ENCODE measurements at places on chromosomes 7 and 10.

DNA sequence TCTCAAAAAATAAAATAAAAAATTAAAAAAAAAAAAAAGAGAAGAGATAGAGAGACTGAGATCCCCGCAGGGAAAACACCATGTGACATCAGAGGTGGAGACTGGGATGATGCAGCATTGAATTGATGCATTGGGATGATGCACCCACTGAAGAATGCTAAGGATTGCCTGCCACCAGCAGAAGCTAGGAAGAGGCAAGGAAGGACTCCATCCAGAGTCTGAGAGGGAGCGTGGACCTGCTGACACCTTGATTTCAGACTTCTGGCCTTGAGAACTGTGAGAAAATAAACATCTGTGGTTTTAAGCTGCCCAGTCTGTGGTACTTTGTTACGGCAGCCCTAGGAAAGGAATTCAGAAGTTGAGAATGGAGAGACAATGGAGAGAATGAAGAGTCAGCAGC is 89.8 kb upstream of the PRPS1L1 start:
- DNase-seq: no peak

DNA sequence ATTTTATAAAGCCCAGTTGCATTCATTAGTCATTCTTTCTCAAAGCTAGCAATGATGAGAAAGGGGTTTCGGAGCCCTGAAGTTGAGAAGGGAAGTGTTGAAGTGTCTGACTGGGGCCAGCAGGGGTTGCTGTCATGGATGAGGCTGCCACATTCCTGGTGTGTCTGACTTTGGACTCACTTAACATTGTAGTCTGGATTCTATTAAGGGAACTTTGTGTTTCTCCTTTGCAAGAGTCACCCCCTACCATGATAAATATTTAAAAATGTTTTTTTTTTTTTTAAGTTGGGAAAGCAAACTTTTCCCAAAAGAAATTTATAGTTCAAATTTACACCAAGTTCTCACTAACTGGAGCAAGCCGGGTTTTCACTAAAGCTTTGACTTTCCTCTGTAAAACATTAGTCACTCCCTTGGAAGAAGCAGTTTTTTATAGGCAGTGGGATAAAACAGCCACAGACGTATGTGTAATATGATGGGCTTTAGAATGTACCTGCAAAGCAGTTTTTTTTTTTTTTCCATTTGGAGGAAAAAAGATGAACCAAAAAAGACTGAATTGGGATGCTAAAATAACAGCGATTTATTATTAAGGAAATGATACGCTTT is 243.6 kb downstream of the TWIST1 start:
- DNase-seq: no peak

DNA sequence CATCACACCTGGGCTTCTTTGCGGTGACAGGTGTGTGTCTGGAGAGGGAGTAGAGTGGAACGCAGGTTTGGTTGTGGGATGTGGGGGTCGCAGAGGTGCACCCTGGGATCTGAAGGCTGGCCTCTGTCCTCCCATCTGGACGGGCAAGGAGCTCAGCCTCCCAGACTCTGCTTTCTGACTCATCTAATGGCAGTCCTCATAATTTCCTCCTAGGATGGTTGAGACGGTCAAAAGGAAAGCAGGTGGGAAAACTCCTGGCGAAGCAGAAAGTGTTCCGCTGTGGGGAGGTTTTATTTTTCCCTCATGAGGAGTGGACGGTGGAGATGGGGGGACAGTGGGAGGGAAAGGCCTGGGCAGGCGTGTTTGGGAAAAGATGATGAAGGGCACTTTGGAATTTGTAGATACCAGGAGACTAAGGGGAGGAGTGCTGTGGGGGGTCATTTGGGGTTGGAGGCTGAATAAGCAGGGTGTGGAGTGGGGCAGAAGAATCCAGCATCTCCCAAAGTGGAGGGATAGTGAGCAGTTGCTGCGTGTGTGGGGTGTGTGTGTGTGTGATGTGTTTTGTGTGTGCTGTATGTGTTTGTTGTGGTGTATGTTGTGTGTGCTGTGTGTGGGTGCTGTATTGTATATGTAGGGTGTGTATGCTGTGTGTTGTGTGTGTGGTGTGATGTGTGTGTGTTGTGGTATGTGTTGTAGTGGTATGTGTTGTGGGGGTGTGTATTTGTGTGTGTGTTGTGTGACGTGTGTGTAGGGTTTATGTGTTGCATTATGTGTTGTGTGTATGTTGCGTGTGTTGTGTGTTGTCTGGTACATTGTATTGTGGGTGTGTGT is 97.2 kb upstream of the PODXL start:
- DNase-seq: no peak

DNA sequence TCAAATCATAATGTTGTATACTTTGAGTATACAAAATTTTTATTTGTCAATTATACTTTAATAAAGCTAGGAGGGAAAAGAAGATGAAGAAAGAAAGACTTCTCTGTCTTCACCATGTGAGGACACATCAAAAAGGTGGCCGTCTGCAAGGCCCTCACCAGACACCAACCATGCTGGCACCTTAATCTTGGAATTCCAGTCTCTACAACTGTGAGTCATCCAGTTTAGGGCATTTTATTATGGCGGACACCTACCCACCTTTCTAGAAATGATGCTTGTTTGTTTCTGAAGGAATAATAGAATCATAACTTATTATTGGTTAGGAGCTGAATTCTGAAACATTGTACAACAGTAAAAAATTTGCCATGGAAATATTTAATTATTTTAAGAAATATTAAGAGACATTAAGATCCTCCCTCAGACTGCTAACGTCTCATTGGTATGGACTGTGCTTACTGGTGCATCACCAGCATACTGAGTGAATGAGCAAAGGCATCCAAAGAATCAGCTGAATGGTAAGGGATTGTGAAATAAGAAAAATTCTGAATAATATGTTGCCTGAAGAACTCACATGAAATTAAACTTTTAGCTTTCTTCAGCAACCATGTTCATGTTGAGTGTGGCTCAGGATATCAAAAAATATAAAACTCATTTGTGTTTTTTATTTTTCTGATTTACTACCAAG is 536.6 kb downstream of the HTR7 start:
- DNase-seq: no peak

DNA sequence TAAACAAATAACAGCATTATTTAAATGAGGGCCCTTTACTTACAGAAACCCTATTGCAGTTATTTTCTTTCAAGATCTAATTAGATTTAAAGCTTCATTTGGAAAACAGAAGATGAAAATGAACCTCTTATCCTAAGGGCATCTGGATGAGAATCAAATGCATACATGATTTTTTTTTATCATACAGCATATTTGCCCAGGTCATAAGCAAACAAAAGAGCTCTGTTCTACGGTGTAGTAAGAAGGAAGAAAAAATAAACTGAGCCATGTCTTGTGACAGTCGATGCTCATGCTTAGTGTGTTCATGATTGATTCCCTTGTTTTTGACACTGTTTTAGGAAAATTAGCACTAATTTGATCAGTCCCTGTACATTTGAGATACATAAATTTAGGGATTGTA is 202.6 kb upstream of the RNF32 start:
- DNase-seq: no peak

GRCh38 chr7:40311307-40311706 is 176.5 kb downstream of the SUGCT start:
- DNase-seq: no peak

- DNase-seq: no peak
These were observed 55.7 kb upstream of the OGDHL start for GRCh38 chr10:49817845-49818244.

Measured in hypothalamus (tissue), 51 donors.